ENCODE measurements at places on chromosomes 13 and 19.
A peak's percentile ranks its signal among the peaks of the same experiment; 100 is the strongest.

DNA sequence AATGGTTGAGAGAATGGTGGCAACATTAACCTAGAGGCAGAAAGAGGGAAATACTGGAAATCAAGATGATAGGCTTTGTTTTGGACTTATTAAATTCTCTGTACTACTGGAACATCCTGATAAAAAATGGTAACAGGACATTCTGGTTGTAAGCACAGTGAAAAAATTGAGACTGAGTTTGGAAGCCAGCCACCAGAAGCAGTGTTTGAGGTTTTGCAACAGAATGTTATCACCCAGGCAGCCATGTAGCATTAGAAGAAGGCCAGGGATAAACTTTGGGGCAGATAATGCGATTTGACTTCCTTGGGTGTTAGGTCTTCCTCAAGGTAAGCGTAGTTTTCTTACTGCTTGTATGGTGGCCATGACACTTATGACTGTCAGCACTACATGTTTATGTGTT lies 307.4 kb downstream of the ATP8A2 start:
- DNase-seq, result no peak

GRCh38 chr13:44679597-44679996 lies 103.5 kb upstream of the TSC22D1 start:
- DNase-seq, result no peak

- peak; percentile 4 for DNase-seq
Observed at GRCh38 chr13:40069173-40070044, 413.9 kb downstream of the COG6 start.

- DNase-seq, result no peak
Observed at GRCh38 chr19:11014403-11014911, 53.6 kb downstream of the SMARCA4 start.

GRCh38 chr19:40279761-40280607 lies 5.2 kb downstream of the AKT2 start:
- peak; percentile 41 for DNase-seq

DNA sequence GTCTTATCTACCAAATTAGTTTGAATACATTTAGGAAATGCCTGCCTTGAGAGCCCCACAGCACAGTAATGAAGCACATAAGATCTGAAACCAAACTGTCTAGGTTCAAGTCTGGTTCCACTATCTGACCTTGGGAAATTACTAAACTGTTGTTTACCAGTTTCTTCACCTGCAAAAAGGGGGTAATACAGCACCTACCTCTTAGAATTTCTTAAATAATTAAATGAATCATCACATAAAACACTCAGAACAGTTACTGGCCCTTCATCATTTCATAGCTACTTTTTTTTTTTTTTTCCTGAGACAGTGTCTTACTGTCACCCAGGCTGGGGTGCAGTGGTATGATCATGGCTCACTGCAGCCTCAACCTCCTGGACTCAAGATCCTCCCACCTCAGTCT lies 59.6 kb downstream of the USP12 start:
- DNase-seq, result no peak

- no peak for DNase-seq
Observed at GRCh38 chr13:66879988-66880387, 350.1 kb downstream of the PCDH9 start.

GRCh38 chr13:46382224-46382623 lies 4.8 kb downstream of the RUBCNL start:
- DNase-seq, result peak; percentile 46

- no peak for DNase-seq
Observed at GRCh38 chr13:102814025-102814607, 15.2 kb downstream of the BIVM start.

- DNase-seq, result no peak
Observed at GRCh38 chr13:20099319-20099718, 61.5 kb downstream of the GJA3 start.

DNA sequence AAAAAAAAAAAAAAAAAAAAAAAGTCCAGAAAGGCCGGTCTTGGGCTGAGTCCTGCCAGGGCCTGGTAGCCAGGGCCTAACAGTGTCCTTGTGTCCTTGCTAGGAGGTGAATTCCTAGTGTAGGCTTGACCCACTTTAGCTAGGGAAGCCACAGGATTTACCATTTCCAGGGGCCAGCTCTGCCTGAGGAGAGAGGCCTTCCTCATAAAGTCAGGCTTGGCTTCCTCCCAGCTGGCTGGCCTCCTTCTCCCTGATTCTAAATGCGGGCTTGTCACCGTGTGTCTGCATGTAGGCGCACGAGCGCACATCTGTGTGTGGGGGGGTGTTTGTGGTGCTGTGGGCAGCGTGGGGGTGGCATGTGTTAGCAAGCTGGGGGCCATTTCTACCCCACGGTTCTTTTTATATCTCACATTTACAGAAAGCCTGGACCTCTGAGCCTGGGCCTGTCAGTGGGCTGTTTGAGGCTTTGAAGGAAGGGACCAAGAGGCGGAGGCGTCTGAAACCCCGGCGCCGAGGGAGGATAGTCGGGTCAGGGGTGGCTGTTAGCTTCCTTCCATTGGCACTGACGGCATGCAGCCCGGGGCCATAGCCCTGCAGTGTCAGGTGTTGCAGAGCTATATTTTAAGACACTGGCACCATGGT lies 31.7 kb downstream of the IER2 start:
- DNase-seq, result peak; percentile 69

DNA sequence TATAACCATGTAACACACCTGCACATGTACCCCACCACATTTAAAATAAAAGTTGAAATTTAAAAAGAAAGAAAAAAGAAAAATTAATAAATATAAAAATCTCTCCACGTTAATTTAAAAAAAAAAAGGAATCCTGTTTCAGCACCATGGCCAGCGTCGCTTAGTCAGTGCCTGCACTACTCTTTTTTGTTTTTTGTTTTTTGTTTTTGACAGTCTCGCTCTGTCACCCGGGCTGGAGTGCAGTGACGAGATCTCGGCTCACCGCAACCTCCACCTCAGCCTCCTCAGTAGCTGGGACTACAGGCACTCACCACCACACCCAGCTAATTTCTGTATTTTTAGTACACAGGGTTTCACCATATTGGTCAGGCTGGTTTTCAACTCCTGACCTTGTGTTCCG lies 835.9 kb downstream of the UQCRFS1 start:
- DNase-seq, result peak; percentile 23

DNA sequence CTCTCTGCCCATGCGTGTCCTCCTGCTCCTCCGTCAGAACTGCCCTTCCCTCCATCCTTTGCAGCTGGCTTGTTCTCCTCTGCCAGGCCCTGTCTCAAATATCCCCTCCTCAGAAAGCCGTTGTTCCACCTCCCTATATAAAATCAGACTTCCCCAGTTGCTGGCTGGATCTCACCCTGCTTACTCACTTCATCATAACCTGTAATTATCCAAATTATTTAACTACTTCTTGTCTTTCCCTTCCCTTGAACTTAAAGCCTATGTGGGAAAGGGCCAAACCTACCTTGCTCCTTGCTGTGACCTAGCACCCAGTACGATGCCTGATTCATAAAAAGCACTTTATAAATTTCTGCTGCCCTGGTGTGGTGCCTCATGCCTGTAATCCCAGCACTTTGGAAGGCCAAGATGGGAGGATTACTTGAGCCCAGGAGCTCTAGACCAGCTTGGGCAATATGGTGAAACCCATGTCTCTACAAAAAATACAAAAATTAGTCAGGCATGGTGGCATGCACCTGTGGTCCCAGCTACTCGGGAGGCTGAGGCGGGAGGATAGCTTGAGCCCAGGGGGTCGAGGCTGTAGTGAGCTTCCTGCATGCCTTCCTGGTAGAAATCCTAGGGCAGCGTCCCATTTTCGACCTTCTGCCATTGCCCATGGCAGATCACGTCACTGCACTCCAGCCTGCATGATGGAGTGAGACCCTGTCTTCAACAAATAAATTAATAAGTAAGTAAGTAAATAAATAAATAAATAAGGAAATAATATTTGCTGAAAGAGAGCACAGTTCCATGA lies 39.5 kb upstream of the ZNF536 start:
- DNase-seq, result no peak

- DNase-seq, result peak; percentile 39
Observed at GRCh38 chr13:36981156-36981743, 17.9 kb downstream of the ALG5 start.

GRCh38 chr13:47519626-47520025 lies 481.4 kb downstream of the SUCLA2 start:
- no peak for DNase-seq

DNA sequence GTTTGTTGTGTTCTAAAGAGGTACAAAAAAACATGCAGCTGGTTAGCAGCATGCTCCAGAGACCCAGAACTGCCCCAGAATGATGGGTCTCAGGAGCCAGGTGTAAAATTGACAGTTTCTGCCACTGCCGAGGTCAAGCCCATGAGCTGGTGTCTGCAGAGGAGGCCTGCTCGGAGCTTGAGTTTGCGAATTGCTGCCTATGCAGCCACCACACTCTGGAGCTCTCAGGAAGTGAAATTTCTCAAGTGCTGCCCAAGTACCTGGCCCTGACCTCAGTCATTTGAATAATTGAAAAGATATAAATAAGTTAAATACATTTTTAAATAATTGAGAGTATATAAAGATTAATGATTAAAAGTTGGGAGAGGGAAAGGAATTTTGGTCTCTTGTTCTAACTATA lies 66.4 kb downstream of the ZAR1L start:
- no peak for DNase-seq

GRCh38 chr13:52158629-52159158 lies 703 bp downstream of the NEK3 start:
- no peak for DNase-seq

- no peak for DNase-seq
Observed at GRCh38 chr13:66765559-66765958, 464.6 kb downstream of the PCDH9 start.

- DNase-seq, result no peak
Observed at GRCh38 chr13:36154567-36155291, 23.5 kb upstream of the DCLK1 start.

DNA sequence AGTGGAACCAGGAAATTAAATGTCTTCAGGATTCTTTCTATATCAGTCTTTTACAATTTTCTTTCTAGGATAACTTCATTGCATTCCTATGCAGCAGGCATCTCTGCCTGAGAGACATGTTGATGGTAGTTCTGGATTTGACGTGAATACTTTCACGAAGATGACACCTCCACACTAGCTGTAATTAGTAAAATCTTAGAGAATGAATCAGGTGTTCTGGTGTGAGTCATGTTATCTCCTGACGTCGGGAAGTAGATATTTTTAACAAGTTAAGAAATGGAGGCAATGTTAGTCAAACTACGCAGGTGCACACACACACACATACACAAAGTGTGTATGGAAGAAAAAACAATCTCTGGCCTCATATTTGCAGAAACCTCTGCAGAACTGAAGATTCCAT lies 1661.3 kb upstream of the MIR17HG start:
- DNase-seq, result no peak

DNA sequence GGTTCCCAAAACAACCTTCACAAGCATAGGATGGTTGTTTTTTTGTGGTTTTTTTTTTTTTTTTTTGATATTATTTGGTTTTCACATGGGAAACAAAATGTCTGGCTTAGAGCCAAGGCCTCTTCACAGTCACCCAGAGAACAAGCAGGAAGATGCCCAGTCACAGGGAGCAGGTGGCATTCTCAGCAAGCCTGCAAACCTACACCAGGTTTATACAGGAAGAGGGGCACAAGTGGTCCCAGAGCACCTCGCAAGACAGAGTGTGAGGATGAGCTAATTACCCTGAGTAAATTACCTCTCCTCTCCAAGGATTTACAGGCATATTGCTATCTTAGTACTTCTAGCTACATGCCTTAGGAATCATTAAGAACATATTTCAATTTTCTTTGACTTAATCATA lies 1375.6 kb downstream of the EFNB2 start:
- DNase-seq, result no peak

GRCh38 chr19:15640294-15640903 lies at the start of gene CYP4F3:
Gene CYP4F3 (plus strand): TSS chr19:15640897. CDS start chr19:15641416, 519 bp downstream.
- no peak for DNase-seq

GRCh38 chr13:83214452-83214851 lies 667.8 kb downstream of the SLITRK1 start:
- DNase-seq, result no peak

DNA sequence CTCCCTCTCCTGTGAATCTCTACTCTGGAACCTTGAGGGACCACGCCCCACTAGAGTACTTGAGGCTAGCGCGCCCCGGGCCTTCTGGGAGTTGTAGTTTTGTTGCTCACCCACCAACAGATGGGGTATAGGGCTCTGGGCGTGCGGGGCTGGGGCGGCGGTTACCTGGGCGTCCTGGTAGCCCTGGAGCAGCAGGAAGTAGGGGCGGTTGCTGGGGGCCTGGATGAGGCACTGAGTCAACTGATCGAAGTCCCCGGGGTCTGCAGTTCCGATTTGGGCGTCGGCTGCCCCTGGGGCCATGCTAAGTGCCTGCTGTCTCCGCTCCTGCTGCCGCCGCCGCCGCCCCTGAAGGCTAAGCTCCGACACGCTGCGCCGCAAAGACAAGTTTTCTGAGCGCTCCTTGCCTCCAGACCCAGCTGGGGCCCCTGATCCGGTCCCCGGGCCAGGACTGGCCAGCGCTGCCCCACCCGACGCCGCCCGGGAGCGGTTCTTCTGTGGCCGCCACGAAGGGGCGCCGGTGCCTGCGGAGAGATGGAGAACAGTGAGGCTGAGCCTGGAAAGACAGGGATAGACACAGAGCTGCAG lies 5.3 kb downstream of the RASIP1 start:
- DNase-seq, result no peak

GRCh38 chr13:91817250-91817649 lies 418.8 kb downstream of the GPC5 start:
- peak; percentile 50 for DNase-seq

- no peak for DNase-seq
Observed at GRCh38 chr19:15562861-15563260, 52.2 kb upstream of the CYP4F8 start.

DNA sequence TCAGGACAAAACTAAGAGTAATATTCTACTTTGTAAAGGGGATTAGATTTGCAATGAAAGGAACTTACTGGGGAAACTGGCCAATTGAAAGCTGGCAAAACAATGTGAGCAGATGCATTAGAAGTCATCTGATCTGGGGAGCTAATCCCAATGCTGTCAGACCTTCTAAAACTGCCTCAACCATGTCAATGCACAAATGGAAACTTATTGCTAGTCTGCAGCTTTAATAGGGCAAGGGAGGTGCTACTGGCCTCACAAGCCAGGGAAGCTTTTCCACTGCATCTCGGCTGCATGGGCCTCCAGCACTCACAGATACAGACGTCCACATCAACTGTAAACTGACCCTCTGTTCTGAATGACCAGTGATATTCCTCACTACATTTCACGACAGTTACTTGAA lies 154.2 kb downstream of the LHFPL6 start:
- DNase-seq, result no peak

GRCh38 chr19:47490031-47490430 lies 6.0 kb upstream of the KPTN start:
- DNase-seq, result no peak

DNA sequence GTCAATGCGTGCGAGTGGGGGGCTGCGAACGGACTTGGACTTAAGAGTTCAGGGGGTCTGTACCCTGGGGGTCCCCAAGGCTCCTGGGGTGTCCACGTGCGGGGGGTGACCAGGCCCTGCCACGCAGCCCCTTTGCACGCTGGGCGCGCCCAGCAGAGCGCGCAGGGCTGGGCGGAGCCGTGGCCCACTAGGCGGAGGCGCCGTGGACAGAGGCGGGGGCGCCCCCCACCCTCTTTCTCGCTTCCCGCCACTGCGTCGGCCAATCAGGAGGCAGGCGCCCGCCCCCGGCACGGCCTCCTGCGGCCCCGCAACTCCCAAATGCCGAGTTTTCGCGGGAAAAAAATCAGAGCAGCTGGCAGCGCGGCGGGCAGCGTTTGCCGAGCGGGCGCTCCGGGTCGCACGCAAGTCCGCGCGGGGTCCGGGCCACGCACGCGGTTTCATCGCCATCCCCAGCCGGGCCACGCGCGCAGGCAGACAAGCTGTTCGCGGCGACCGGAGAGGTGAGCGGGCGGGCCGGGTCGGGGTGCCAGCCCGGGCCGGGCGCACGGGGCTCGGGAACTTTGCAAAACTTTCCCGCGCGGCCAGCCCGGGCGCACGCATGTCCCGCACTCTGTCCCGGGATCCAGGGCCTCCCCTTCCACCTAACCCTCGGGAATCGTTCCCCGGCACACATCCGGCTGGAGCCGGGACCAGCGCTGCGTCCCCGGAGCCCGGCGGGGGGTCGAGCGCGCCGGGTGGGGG lies at the start of gene UHRF1:
UHRF1 (plus strand) TSS at position 346 of the 741 bp plus-strand sequence. CDS start 1,385 bp downstream, outside the sequence.
- DNase-seq, result peak; percentile 18
